ENCODE measurements at places on chromosomes 6 and 20. TPM values are rescaled to one million over a fixed set of nuclear protein-coding genes. Genes with fewer than 3 reads are reported as not detected.

DNA sequence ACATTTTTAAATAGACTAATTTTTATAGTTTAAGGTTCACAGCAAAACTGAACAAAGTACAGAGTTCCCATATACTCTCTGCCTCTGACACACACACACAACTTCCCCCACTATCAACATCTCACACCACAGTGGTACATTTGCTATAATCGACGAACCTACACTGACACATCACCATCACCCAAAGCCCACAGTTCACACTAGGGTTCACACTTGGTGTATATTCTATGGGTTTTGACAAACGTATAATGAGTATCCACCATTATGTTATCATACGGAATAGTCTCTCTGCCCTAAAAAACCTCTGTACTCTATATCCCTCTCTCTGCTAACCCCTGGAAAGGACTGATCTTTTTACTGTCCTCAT lies 15.6 kb downstream of the TMEM30A start:
- no peak for DNase-seq

DNA sequence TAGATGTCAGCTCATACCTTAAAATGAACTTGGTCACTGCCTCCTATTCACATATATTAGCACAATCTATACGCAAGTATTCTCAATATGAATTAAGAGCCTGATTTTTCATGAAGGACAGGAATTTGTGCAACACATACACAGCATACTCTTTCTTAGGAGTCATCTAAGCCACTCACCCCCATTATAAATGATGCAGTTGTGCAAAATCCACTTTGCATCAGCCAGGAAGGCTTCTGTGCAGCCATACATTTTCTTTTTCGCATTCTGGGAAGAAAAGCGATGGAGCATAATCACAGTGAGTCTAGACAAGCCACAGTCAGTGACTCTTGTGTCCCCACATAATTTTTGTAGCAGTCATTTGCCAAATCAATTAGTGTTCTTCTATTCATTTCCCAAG lies 66.5 kb downstream of the ZMYND8 start:
- no peak for DNase-seq

DNA sequence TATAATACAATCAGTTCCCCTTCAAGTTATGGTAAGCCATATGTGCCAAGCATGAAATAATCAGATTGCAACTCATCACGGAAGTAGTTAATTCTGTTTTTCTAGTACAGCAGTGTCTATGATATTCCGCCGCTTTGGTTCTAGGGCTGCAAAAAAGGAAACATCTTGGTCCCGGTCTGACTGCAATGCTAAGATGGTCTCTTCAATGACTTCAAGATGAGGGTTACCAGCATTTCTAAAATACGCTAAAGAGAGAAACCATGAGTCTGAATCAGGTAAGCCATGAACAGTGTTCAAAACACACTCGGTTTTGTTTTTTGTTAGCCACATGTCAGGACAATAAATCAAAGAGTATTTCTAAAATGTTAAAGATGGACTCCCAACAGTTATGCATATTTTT lies 3.2 kb upstream of the ANKRD60 start:
- no peak for DNase-seq

- DNase-seq = no peak
Measured at GRCh38 chr6:134373282-134373922, 55.5 kb upstream of the SGK1 start.

- no peak for DNase-seq
Measured at GRCh38 chr6:112247275-112247674, 7.1 kb downstream of the LAMA4 start.

- DNase-seq = no peak
Measured at GRCh38 chr6:64774881-64775280, 932.1 kb downstream of the EYS start.

- no peak for DNase-seq
Measured at GRCh38 chr6:76861403-76861802, 601.9 kb downstream of the HTR1B start.

GRCh38 chr20:47789081-47789763 lies 3.9 kb upstream of the SULF2 start:
- no peak for DNase-seq

DNA sequence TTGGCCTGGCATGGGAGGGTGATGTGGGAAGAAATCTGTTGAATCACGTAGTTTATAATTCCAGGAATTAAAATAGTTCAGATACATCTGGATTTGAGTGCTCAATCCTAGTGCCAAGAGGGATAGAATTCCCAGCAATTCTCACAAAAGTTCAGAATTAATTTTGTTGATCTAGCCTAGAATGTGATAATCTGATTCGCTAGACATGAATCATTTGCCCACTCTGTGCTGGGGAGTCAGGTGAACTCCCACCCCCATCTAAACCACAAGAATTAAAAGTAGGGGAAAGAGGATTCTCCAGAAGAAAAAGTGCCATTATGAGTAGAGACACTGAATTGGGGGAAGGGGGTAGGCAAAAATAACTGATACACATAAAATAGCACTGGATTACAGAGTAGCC lies 85.0 kb downstream of the LIN28B start:
- DNase-seq = no peak

DNA sequence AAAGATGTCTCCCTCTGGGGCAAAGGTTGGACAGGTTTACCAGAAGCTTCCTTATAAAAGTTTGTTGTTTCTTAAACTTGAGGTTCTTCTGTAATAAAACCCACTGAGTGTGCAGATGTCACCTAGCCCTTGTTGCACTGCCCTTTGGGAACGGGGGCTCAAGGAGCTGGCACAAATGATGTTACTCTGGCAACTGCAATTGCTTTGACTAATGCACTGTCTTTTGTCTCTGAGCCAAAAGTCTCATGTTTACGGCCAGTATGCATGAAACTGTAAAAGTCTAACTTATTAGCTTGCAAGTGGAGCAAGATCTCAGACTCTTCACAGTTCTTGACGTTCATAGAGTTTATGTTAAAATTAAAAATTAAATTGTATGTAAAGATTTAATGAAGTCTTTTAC lies 655.7 kb downstream of the EPHA7 start:
- no peak for DNase-seq

GRCh38 chr20:31823360-31824124 lies 4.4 kb downstream of the MYLK2 start:
- no peak for DNase-seq

- peak; percentile 61 for DNase-seq
Measured at GRCh38 chr20:60138256-60139220, 180.3 kb downstream of the CDH26 start.

GRCh38 chr6:89910902-89911240 lies 16.6 kb downstream of the GJA10 start:
- no peak for DNase-seq

DNA sequence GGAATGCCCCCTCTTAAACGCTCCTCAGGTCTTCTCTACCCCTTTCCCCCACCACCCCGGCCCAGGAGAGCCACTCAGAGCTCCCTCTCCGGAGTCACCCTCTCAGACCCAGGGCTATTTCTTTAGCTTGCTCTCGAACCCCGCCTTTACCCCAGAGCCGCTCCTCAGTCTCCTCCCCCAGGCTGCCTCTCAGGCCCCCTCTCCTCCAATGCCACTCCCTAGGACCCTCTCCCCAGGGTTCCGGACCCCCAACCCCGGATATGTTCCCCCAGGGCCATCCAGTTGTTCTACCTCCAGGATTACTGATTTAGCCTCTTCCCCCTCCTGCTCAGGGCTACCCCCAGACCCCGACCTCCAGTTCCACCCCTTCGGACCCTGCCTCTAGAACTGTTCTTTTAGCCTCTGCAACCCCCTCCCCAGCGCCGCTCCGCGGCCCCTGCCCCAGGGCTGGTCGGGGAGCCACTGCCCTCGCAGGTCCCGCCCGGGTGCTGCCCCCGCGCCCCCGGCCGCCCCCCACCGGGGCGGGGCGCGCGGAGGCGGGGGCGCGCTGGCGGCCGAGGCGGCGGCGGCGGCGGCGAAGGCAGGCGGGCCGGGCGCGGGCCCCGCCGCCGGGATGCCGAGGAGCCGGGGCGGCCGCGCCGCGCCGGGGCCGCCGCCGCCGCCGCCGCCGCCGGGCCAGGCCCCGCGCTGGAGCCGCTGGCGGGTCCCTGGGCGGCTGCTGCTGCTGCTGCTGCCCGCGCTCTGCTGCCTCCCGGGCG lies at the start of gene MMP24:
TSS of gene MMP24 (plus strand) at position 565 of the 758 bp plus-strand sequence. CDS start at position 614, 49 bp downstream.
- DNase-seq = no peak

GRCh38 chr6:12636336-12636735 lies 80.2 kb upstream of the PHACTR1 start:
- DNase-seq = no peak

GRCh38 chr6:4861564-4861963 lies 85.4 kb downstream of the CDYL start:
- DNase-seq = no peak

GRCh38 chr6:21438237-21438985 lies 155.1 kb upstream of the SOX4 start:
- DNase-seq = no peak

DNA sequence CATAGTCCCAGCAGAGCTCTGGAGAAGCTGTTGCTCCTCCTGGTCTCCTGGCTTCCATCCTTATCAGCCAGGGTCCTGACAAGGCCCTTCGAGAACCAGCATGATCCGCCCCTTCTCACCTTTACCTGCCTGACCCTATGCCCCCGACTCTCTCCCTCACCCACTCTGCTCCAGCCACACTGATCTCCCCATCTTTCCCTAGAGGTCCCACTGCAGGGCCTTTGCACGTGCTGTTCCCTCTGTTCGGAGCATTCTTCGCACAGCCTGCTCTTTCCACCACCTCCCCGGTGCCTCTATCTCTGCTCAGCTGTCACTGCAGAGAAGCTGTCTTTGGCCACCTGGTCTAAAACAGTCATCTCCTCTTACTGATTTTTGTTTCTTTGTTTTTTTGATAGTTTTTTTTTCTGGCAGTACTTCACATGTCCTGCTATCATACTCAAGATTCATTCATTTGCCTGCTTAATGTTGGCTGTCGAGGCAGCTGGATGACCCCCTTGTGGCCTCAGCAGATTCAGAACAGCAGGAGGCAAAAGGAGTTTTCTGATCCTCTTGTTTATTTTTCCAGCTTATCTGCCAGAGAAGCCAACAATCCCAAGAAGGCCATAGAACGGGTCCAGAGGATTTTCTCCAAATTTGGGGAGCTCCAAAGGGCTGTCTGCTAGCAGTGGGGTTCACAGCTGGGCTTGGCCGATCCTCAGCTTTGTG lies 1.6 kb upstream of the PTGIS start:
- no peak for DNase-seq

- DNase-seq = no peak
Measured at GRCh38 chr6:121816361-121816760, 380.9 kb downstream of the GJA1 start.

DNA sequence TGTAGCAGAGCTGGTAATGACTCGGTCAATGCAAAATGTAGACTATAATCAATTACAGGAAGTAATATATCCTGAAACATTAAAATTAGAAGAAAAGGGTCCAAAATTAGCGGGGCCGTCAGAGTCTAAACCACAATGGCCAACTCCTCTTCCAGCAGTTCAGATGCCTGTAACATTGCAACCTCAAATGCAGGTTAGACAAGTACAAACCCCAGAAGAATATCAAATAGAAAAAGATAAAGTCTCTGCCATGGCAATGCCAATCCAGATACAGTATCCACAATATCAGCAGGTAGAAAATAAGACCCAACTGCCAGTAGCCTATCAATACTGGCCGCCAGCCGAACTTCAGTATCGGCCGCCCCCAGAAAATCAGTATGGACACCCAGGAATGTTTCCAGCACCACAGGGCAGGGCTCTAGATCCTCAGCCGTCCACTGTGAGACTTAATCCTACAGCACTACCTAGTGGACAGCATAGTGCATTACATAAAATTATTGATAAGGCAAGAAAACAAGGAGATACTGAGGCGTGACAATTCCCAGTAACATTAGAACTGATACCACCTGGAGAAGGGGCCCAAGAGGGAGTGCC lies 158.4 kb downstream of the GPX5 start:
- no peak for DNase-seq

DNA sequence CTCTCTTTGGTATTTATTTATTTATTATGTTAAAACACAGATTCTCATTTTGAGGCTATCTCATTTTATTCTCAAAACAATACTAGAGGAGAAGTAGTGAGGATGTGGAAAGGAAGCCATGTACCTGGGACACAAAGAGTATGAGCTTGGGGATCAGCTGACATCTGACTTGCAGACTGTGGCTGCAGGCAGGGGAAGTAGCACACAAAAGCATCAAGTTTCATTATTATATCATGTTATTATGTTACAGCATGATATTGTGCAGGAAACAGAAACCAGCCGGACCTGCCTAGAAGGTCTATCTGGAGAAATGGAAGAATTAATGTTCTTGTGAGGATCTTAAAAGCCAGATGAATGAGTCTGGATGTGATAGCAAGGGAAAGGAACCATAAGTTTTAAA lies 248.2 kb downstream of the KHDC1L start:
- no peak for DNase-seq

- no peak for DNase-seq
Measured at GRCh38 chr6:137877606-137878005, 10.5 kb downstream of the TNFAIP3 start.

DNA sequence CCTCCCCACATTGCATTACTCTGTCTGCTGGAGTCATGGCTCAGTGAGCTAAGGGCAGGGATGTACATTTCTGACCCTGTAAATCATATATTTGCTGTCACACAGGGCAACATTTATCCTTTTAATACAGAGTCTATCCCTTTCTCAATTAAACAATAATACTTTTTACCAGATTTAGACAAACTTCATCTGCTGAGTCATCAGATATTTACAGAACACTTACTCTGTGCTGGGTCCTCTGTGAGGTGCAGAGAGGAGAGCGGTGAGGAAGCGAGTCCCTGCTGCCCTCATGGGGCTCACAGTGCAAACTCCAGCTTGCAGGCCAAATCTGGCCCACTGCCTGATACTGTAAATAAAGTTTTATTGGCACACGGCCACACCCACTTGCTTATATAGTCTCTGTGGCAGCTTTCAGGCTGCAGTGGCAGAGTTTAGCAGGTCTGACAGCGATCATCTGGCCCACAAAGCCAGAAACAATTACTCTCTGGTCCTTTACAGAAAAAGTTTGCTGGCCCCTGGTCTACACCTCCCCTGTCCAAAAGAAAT lies 144.5 kb downstream of the CDH26 start:
- DNase-seq = no peak

GRCh38 chr6:35372633-35373032 lies 30.3 kb downstream of the PPARD start:
- no peak for DNase-seq

- no peak for DNase-seq
Measured at GRCh38 chr20:25224941-25225340, 22.9 kb upstream of the PYGB start.

- no peak for DNase-seq
Measured at GRCh38 chr6:30328397-30328796, 1.7 kb downstream of the TRIM39 start.

- no peak for DNase-seq
Measured at GRCh38 chr6:110296241-110297025, 61.7 kb downstream of the METTL24 start.

Gene POM121L2
- not detected for total RNA-seq

Gene RUNX2
- 0.15 TPM for total RNA-seq

Gene PAK5
- 0.08 TPM for total RNA-seq

Gene SLC25A27
- total RNA-seq = 15.1 TPM

Gene SPEF1
- 0.10 TPM for total RNA-seq

Gene WFDC10B
- not detected for total RNA-seq

Gene LHFPL5
- total RNA-seq = not detected

Gene HCRTR2
- total RNA-seq = not detected

Gene PRPH2
- not detected for total RNA-seq

Gene KHDC1L
- total RNA-seq = not detected

Gene SEMG2
- not detected for total RNA-seq

Gene MYB
- 0.18 TPM for total RNA-seq

Gene DDX43
- total RNA-seq = 0.28 TPM

Gene ATXN1
- 29.5 TPM for total RNA-seq

Gene SRMS
- not detected for total RNA-seq

Gene SYCP2L
- total RNA-seq = 0.43 TPM

Gene MYMX
- total RNA-seq = not detected
